Ureter (tissue), 1 donor: ENCODE measurements at places on chromosomes 7 and 10. TPM values are rescaled to one million over a fixed set of nuclear protein-coding genes. Genes with fewer than 3 reads are reported as not detected.

- DNase-seq, result no peak
Measured at GRCh38 chr10:60186315-60187071, 203.2 kb downstream of the ANK3 start.

DNA sequence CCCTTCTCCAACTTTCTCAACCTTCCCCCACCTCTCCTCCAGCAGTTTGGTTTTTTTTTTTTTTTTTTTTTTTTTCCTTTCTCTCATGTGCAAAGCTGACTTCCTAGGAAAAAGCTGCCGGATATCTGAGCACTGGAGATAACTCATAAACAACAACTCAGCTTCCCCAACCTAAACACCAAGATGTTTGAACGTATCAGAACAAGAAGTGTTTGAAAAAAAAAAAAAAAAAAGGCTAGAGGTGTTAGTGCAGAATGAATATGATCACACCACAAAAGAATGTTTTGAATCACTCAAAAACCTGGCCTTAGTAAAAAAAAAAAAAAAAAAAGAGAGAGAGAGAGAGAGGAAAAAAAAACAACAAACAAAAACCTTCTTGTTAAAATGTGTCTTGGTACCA is 11.2 kb downstream of the GATA3 start:
- DNase-seq, result no peak

DNA sequence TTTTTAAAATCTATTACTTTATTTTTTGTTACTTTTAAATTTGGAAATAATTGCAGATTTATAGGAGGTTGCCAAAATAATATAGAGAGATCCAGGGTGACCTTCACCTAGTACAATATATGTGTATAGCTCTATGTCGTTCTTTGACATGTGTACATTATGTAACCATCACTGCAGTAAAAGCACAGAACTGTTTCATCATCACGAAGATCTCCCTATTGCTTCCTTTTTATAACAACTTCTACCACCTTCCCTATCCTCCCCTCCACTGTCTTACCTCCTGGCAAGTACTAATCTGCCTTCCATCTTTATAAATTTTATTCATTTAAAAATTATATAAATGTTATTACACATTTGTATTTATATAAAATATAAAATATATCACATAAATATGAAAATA is 251.0 kb downstream of the AUTS2 start:
- DNase-seq, result no peak

DNA sequence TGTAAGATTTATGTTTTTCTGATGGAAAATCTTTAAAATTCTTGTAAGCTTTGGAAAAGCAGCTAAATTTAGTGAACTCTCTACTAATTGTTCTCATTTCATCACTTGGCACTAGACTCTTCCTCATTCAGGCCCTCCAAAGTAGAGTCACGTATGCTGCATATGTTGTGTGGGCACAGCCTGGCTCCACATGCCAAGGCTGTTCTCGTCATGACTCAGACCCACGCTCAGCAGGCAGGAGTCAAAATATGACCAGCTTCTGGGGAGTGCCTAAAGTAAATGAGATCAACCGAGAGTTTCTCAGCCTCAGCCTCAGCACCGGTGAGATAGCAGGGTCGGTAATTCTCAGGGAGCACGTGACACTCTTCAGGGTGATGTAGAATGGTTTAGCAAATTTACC is 1672.9 kb downstream of the REEP3 start:
- no peak for DNase-seq

- no peak for DNase-seq
Measured at GRCh38 chr10:93236393-93237040, 162.8 kb downstream of the CYP26A1 start.

GRCh38 chr10:15223174-15223573 is 54.7 kb upstream of the NMT2 start:
- no peak for DNase-seq

DNA sequence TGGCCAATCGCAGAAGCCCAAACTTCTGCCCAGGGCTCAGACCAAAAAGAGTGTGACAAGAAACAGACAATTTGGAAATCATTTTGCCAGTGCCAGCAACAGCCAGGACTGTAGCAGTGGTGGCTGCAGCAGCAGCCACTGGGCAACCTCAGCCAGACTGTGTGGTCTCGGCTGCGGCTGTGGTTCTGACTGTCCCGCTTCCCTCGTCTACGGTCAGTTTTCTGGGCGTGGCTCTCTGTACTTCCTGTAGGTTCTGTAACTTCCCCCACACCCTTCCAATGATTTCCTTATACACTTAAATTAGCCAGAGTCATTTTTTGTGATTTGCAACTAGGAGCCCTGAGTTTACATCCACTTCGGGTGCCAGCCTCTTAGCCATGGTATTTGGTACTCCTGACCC is 39.9 kb downstream of the CYTH3 start:
- DNase-seq, result no peak

- no peak for DNase-seq
Measured at GRCh38 chr10:22676435-22676834, 37.9 kb downstream of the PIP4K2A start.

DNA sequence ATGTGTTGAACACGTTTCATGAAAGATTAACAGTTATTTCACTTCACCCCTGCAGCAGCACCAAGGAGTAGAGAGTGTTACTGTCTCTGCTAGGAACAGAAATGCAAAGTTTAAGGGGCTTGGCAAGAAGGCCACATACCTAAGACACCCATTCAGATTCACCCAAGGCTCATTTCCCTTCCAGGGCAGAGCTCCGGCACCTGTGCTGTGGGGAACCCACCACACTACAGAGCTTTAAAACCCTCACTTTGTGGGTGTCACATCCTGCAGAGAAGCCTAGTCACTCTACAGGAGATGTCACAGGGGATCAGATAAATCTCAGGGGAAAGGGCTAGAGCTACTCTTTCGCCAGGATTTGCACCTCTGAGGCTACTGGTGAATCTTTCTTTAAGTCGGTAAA is 176.1 kb upstream of the KLF6 start:
- no peak for DNase-seq

DNA sequence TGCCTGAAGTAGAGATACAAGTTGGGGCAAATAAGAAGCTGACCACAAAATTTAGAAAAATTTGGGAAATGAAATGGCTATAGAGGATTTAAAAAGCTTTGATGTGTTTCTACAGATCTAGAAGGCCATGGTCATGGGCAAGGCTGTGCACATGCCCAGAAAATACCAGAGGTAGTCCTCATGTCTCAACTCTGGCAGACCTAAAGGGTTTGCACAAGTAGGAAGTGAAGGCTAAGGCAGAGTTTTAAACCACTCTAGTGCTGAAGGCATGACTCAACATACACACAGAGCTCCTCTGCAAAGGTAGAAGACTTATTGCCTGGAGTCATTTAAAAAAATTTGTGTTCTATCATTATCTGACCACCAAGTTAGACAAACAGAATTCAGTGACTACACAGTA is 364.6 kb downstream of the CCSER2 start:
- no peak for DNase-seq

DNA sequence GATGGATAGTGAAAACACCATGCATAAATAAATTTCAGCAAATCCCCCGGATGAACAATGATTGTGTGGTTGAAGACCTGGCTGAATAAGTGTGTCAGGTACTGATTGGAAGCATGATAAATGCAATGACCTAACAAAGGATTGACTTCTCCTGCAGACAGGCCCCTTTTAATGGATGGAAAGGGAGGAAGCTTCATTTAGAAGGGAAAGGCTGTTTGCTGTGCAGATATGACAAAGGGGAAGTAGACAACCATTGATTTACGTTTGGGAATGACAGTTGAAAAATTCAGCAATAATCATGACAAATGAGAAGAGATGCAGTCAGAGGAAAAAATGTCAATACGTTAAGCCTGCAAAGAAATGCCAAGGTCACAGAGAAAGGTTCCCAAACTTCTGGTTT is 503.8 kb downstream of the LRMDA start:
- no peak for DNase-seq

- no peak for DNase-seq
Measured at GRCh38 chr7:68581417-68581816, 1016.9 kb upstream of the AUTS2 start.

DNA sequence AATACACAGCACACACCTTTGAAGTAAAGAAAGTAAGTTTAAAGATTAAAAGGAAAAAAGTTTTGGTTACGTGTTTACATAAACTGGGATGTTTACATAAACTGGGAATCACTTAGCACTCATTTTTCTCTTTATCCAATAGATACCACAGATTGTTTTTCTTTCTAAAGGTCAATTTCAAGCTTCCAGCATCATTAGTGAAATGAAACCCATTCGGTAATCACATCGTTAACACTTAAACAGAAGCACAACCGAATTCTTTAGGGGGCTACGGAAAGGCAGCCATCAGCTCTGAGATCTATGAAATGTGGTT is 1.1 kb downstream of the ODAD2 start:
- DNase-seq, result no peak

GRCh38 chr7:25408012-25408687 is 179.9 kb upstream of the NPVF start:
- no peak for DNase-seq

DNA sequence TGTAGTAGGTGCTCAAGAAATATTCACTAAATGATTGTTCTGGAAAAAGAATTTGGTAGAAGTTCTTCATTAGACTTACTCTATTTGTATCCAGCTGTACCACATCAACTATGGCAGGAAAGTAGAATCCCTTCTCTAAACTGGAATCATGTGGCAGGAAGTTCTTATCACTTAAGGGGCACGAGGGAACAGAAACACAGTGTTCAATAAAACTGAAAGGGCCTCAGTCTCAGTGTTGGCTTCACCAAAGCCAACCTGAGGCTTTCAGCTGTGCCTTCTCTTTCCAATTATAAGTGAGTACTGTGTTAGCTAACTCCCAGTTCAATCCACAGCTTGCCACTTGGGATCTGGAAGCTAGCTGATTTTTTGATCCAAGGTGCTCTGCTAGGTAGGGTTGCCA is 257.6 kb upstream of the LRGUK start:
- DNase-seq, result no peak

DNA sequence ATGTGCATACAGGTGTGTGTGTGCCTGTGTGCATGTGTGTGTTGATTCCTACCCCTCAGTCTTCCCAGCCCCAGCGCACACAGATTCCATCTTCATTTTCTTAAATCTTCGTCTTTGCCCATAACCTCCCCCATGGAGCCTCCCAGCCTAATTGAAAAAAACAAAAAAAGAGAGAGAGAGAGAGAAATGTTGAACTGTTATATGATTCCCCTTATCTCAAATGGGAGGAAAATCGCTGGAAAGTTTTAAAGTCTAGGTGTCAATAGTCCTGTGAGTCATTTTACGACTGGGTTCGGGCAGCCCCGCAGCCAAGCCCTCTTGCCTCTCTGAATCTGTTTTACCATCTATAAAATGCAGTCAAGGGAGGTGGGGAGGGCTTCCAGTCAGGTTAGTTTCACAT is 60.9 kb downstream of the SPOCK2 start:
- no peak for DNase-seq

GRCh38 chr10:119131512-119132240 is 27.8 kb downstream of the DENND10 start:
- DNase-seq, result no peak

DNA sequence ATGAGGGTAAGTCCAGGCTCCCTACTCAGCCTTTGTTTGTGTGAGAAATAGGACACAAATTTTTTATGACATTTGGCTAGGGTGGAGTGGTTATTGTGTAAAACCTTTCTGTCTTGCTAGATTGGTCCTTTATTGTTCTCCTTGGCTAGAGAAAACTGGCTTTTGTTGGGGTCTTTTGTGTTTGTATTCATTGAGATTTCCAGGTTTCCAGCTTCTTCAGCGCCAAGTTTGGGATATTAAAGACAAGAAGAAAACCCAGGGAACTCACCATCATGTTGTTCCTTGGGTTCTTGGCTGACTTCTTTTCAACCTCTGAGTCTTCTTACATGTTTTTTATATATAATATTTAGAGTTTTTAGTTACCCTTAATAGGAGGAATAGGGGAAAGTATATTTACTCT is 310.0 kb downstream of the HPSE2 start:
- no peak for DNase-seq

- DNase-seq, result no peak
Measured at GRCh38 chr7:150361807-150362621, 6.6 kb upstream of the REPIN1 start.

DNA sequence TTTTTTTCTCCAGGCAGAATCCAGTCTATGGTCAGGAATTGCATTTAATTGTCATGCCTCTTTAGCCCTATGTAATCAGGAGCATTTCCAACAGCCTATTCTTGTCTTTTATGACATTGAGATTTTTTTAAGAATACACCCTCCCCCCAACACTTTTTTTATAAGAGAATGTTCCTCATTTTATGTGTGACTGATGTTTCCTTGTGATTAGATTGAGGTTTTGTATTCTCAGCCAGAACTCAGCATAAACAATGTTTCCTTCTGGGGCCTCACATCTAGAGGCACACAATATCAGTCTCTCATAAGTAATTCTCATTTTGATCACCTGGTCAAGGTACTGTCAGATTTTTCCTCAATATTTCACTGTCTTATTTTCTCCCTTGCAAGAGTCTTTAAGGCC is 193.4 kb upstream of the PDE1C start:
- DNase-seq, result no peak

DNA sequence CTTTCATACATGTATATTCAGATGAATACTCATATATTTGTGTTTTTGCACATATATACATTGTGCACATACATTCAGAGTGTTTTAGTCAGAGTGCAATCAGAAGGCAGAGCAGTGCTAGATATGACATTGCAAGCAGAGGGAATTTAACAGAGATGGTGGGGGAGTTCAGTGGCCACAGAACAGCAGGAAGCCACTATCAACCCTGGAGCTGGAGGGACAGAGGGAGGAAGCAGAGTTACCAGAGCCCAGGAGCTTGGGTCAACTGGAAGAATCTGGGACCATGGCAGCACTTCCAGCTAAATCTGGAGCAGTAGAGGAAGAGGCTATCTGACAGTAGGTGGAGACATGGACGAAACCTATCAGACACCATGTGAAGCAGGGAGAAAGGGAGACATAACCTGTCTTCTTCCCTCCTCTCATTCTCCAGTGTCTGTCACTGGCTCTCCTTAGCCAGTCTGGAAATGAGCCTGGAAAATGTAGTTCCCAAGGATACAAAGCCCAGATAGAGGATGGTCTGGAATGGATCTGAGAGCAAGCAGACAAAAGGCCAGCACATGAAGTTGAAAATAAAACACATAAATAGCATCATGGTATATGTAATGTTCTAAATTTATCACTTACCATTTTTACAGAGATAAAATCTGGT is 33.6 kb upstream of the HERPUD2 start:
- DNase-seq, result no peak

- DNase-seq, result no peak
Measured at GRCh38 chr7:119270045-119270464, 1002.9 kb upstream of the KCND2 start.

The CALHM3 gene
- not detected for total RNA-seq

The ANXA7 gene
- 144 TPM for total RNA-seq

The ZNF783 gene
- total RNA-seq, result 30.0 TPM

The ZNF425 gene
- total RNA-seq, result 3.0 TPM

The NOS3 gene
- 50.7 TPM for total RNA-seq

The EEPD1 gene
- total RNA-seq, result 11.4 TPM

The OR6V1 gene
- total RNA-seq, result not detected

The INHBA gene
- total RNA-seq, result 2.9 TPM

The FXYD4 gene
- total RNA-seq, result 13.8 TPM

The PDZD7 gene
- total RNA-seq, result 0.18 TPM

The ADRB1 gene
- 1.4 TPM for total RNA-seq

The GCK gene
- total RNA-seq, result 0.39 TPM

The PALD1 gene
- 11.0 TPM for total RNA-seq

The ASAH2 gene
- 11.3 TPM for total RNA-seq

The WEE2 gene
- not detected for total RNA-seq

The ADGRA1 gene
- total RNA-seq, result 0.13 TPM
